ENCODE measurements at places on chromosomes 13 and 19.

DNA sequence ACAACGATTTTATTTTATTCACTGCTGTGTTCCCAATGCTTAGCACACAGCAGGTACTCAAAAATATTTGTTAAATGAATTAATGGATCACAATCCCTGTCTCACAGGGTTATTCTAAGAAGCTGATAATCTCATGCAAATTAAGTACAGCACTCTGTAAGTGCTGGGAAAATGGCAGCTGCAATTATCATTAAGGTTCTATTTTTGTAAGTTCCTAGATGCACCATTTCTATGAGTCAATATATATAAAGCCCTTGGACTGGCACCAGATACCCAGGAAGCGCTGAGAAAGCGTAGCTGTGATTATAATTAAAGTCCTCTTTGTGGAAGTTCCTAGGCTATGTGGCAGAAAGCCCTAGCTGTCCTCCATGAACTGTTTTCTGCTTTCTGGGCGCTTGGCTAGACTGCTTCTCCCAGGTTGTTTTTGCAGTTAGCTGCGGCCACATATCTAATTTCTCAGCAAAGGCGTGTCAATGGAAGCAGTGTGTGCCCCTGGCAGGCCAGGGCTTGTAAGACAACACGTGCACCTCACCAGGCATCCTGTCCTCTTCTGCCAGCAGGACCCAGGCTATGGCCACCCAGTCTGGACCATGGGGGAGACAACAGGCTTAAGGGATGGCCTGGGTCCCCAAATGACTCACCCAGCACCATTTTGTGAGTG is 5.2 kb upstream of the SRRM5 start:
- no peak for DNase-seq

DNA sequence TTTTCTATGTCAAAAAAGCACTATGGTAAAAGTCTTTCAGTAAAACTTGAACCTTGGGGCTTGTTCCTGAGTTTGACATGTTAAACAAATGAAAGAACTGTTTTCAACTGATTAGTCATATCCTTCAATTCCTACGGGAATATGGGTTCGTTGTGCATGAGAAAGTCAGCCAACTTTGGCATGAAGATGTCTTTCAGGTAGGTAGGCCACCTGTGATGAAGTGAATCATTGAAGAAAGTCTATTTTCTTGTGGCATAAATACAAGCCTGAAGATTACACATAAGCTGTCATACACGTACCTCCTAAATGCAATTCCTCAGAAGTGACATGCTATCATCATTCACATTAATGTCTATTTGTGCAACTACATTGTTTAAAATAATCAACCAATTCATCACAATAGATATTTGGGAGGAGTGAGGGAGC is 513.0 kb downstream of the IRS2 start:
- no peak for DNase-seq

DNA sequence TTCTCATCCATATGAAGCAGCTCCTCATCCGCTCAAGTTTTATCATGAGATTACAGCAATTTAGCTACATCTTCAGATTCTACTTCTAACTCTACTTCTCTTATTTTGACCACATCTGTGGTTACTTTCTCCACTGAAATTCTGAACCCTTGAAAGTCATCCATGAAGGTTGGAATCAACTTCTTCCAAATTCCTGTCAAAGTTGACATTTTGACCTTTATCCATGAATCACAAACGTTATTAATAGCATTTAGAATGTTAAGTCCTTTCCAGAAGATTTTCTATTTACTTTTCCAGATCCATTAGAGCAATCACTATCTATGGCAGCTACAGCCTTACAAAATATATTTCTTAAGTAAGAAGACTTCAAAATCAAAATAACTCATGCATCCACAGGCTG is 421.7 kb upstream of the GPC6 start:
- no peak for DNase-seq

- DNase-seq: no peak
Measured at GRCh38 chr19:15337202-15337601, 4.9 kb upstream of the BRD4 start.

- DNase-seq: no peak
Measured at GRCh38 chr19:1018932-1019615, 1.8 kb downstream of the TMEM259 start.

DNA sequence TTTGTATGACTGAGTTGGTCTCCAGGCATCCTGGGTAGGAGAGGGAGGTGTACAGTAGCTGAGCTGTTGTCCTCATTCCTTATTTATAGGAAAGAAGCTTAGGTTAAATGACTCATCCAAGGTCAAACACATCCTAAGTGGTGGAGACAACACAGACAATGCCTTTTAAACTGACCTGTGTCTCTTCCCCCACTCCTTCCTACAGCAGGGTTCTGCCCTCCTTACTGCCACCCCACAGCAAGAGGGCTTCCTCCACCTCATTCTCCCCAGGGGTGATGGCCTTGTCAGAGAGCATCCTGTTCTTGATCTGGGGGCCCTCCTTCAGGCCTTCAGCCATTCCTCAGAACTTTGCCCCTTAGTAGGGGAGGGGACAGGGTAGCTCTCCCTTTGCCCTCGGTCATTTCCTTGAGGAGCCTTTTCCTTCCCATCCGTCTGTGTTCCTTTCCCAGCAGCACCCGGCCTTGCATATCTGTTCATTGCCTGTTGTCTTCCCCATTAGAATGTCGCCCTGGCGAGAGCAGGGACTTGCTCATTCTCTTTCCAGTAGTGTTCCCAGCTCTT is 48.2 kb upstream of the GPI start:
- DNase-seq: no peak
